ENCODE measurements at places on chromosomes 3 and 15.

- no peak for DNase-seq
Measured at GRCh38 chr3:118890206-118890605, 144.4 kb downstream of the IGSF11 start.

- no peak for DNase-seq
Measured at GRCh38 chr15:75195122-75195765, 6.4 kb upstream of the C15orf39 start.

DNA sequence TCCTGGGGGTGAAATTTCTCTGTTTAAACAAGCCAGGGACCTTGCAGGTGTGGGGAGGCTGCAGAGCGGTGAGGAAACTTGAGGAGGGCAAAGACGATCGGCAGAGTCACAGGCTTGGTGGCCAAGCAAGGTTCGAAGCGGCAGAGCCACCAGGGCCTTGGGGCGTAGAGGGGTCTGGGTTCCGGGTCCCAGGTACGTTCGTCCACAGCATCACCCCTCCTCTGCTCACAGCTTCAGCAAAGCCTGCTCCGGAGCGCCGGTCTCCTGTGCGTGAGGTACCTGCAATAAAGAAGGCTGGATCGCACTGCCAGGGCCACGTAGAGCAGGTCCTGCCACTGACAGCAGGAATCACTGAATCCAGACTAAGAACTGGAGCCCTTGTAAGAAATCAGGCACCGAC, 66.8 kb upstream of the PCSK6 start:
- no peak for DNase-seq

GRCh38 chr3:36904641-36905040, 40.2 kb downstream of the TRANK1 start:
- no peak for DNase-seq

- no peak for DNase-seq
Measured at GRCh38 chr3:176159796-176160195, 1037.5 kb downstream of the TBL1XR1 start.

DNA sequence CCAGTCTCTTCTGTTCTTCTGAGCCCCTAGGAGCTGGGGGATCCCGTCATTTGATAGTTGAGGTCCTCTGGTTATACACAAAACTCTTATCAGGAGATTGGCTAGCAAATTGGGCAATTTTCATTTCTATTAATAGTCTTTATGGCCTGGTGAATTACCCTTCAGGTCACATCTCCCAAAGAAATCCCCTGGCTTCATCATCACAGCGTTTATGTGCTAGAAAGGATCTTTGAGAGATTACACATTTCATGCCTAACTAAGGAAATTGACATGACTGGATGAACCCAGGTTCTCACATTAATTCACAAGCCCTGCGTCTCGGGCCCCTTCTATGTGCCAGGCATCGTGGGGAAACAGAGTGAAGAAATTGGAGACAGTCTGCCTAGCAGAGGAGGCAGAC, 227.4 kb upstream of the PROK2 start:
- no peak for DNase-seq

GRCh38 chr15:70055601-70056051, 42.1 kb downstream of the TLE3 start:
- DNase-seq = no peak

DNA sequence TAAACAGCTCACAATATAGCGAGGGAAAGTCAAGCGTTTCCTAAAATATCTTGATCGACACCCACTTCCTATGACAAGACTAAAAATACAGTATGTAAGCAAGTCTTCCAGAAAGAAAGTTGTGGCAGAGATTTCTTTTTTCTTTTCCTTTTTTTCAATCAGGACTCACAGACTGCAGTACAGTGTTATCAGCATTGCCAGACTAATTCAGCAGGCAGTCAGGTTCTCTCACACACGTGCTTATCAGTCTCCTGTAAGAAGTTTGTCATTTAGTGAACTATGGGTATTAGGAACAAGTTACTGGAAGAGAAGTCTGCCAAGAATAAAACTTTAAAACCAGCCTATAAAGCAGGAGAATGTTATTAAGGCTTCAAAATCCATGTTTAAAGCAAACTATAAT, 32.8 kb upstream of the ZNF385D start:
- DNase-seq = no peak

GRCh38 chr3:12303534-12303933, 14.7 kb downstream of the PPARG start:
- DNase-seq = no peak
